ENCODE measurements at places on chromosomes 3 and 15. TPM values are rescaled to one million over a fixed set of nuclear protein-coding genes. Genes with fewer than 3 reads are reported as not detected.

PYGO1 gene
- 9.0 TPM for total RNA-seq

UPK1B gene
- 0.32 TPM for total RNA-seq

XCR1 gene
- not detected for total RNA-seq

ITIH1 gene
- not detected for total RNA-seq

RASGRP1 gene
- total RNA-seq, result 9.5 TPM

SPATA12 gene
- not detected for total RNA-seq

ERICH6 gene
- total RNA-seq, result 0.43 TPM

FOXL2NB gene
- total RNA-seq, result 101 TPM

C15orf40 gene
- 9.1 TPM for total RNA-seq

MYLK gene
- total RNA-seq, result 807 TPM

RYR3 gene
- total RNA-seq, result not detected

GTF2E1 gene
- 16.1 TPM for total RNA-seq

ANKRD34C gene
- not detected for total RNA-seq

XIRP1 gene
- not detected for total RNA-seq

METTL6 gene
- 46.2 TPM for total RNA-seq

ATP13A5 gene
- total RNA-seq, result not detected

CADPS gene
- total RNA-seq, result not detected

ABCF3 gene
- 51.0 TPM for total RNA-seq

ARRDC4 gene
- total RNA-seq, result 18.4 TPM

ACTRT3 gene
- total RNA-seq, result 5.2 TPM

KNG1 gene
- total RNA-seq, result not detected

HCLS1 gene
- total RNA-seq, result 4.8 TPM

NANOGP8 gene
- 0.32 TPM for total RNA-seq

RHCG gene
- not detected for total RNA-seq

PRSS50 gene
- not detected for total RNA-seq

CACNA1D gene
- under 0.01 TPM for total RNA-seq

OXTR gene
- total RNA-seq, result 310 TPM

TICRR gene
- total RNA-seq, result 5.2 TPM

TGM5 gene
- total RNA-seq, result not detected

RNU5B-1 gene
- total RNA-seq, result not detected

CNOT10 gene
- total RNA-seq, result 28.7 TPM

IL20RB gene
- 1.6 TPM for total RNA-seq

ALDH1A3 gene
- total RNA-seq, result 42.7 TPM

CCR9 gene
- total RNA-seq, result not detected

ZKSCAN7 gene
- 5.8 TPM for total RNA-seq

DNAH12 gene
- total RNA-seq, result under 0.01 TPM

TMOD2 gene
- total RNA-seq, result 5.2 TPM

PML gene
- total RNA-seq, result 49.6 TPM

EPHA6 gene
- total RNA-seq, result 1.7 TPM

GP5 gene
- total RNA-seq, result not detected

SI gene
- total RNA-seq, result not detected

ARHGAP31 gene
- 15.1 TPM for total RNA-seq

CD200 gene
- total RNA-seq, result 1.3 TPM

FRMD5 gene
- 1.3 TPM for total RNA-seq

ZNF774 gene
- total RNA-seq, result 1.7 TPM

DNAJA4 gene
- total RNA-seq, result 4.3 TPM

GRK7 gene
- total RNA-seq, result not detected

SLC12A1 gene
- total RNA-seq, result not detected

Data from fibroblast of villous mesenchyme (primary cell).